A549 treated with CpdA at 1 μM for 4 hours (cell line): ENCODE measurements at places on chromosomes 6 and 20. TPM values are rescaled to one million over a fixed set of nuclear protein-coding genes. Genes with fewer than 3 reads are reported as not detected.

Gene BTN3A1
- 2.3 to 4.2 TPM (median 3.6 TPM) in 5 replicates for total RNA-seq

Gene HLA-DRB5
- not detected in 5 replicates for total RNA-seq

Gene ARMH2
- not detected in 5 replicates for total RNA-seq

Gene ESR1
- 0.01 to 0.02 TPM in 2 of 5 replicates, not detected in the others for total RNA-seq

Gene APCDD1L
- 0.06 to 0.09 TPM (median 0.07 TPM) in 5 replicates for total RNA-seq

Gene KIAA1755
- 0.07 to 0.28 TPM (median 0.19 TPM) in 5 replicates for total RNA-seq

Gene EDN3
- total RNA-seq = 0.03 to 0.10 TPM (median 0.08 TPM) in 3 of 5 replicates, not detected in the others

Gene AVP
- not detected in 5 replicates for total RNA-seq

Gene CPNE5
- 0.08 to 0.22 TPM (median 0.12 TPM) in 4 of 5 replicates, not detected in the other for total RNA-seq

Gene MYCT1
- total RNA-seq = 0.03 to 0.10 TPM (median 0.06 TPM) in 4 of 5 replicates, not detected in the other

Gene CYP24A1
- 292 to 579 TPM (median 522 TPM) in 5 replicates for total RNA-seq

Gene PDYN
- 0.03 TPM in 1 of 5 replicates, not detected in the others for total RNA-seq

Gene TRIM40
- not detected in 5 replicates for total RNA-seq

Gene LAMP5
- total RNA-seq = 0.02 to 0.08 TPM in 2 of 5 replicates, not detected in the others
